ENCODE measurements at places on chromosomes 1 and 21.

DNA sequence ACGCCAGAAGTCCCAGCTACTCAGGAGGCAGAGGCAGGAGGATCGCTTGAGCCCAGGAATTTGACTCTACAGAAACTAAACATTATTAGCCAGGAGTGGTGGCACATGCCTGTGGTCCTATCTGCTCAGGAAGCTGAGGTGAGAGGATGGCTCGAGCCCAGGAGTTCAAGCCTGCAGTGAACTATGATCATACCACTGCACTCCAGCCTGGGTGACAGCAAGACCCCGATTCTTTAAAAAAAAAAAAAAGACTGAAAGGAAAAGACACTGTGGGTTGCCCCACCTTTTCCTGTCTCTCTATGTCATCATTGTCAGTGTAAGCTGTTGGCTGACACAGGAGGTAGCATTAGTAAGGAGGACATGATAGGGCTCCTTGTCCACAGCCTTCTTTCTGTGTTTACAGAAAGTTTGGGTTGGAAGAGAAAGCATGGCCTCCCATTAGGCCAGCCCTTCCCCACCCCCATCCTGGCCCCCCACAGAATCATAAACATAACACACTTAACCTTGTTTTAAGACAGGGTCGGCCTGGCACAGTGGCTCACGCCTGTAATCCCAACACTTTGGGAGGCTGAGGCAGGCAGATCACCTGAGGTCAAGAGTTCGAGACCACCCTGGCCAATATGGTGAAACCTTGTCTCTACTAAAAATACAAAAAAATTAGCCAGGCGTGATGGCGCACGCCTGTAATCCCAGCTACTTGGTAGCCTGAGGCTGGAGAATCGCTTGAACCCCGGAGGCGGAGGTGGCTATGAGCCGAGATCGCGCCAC is 20.6 kb upstream of the RCAN3 start:
- peak; percentile 43 for DNase-seq

DNA sequence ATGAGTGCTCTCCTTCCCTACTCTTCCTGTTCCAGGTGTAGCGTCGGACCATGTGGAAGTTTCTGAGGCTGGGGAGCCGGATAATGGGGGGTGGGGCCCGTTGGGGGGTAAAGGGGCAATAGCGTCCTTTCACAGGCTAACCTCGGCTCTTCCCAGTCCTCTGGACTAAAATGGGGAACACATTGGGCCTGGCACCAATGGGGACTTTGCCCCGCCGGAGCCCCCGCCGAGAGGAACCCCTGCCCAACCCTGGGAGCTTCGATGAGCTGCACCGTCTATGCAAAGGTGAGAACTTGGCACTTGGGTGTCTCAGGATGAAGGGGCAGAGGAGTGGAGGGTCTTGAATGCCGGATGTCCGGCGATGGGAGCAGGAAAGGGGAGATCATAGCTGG is 456 bp downstream of the TOMM40L start:
- no peak for DNase-seq

DNA sequence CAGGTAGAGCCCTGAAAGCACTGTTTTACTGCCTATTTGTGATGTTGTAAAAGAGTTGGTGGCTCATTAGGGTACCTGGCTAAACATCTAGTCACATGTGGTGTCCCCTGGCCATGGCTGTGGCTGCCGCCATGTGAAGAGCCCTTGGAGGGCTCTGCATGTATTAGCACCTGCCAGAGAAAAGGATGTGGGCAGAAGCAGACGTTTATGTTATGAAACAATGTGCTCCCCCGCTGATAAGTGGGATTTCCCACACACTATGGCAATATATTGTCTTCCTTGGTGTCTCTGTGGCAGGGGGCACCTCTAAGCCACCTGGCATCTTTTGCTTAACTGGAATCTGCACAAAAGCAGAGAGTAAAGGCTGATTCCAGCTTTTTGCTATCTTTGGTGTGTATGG is 9.6 kb downstream of the TENT5C start:
- peak; percentile 35 for DNase-seq

DNA sequence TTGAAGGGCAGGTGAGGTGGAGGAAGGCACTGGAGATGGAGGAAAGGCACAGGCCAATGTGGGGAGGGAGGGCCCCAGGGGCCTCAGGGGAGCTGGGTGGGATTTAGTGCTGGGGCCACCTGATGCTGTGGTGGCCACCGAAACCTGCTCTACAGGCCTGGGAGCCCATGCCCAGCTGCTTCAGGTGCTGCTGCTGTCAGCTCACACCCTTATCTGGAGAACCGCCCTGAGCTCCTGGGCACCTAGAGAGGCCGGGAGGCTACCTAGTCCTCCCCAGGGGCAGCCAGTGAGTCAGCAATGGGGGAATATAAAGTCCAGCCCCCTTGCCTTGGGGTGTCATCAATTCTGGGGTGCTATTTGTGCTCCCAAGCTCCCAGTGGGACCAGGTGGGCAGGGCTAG is 12.2 kb downstream of the FAM131C start:
- no peak for DNase-seq

Measured in T-helper 22 cell (primary cell).